ENCODE measurements at places on chromosomes 7 and 10.

GRCh38 chr10:50650481-50650880 lies 26.7 kb upstream of the SGMS1 start:
- DNase-seq: no peak

DNA sequence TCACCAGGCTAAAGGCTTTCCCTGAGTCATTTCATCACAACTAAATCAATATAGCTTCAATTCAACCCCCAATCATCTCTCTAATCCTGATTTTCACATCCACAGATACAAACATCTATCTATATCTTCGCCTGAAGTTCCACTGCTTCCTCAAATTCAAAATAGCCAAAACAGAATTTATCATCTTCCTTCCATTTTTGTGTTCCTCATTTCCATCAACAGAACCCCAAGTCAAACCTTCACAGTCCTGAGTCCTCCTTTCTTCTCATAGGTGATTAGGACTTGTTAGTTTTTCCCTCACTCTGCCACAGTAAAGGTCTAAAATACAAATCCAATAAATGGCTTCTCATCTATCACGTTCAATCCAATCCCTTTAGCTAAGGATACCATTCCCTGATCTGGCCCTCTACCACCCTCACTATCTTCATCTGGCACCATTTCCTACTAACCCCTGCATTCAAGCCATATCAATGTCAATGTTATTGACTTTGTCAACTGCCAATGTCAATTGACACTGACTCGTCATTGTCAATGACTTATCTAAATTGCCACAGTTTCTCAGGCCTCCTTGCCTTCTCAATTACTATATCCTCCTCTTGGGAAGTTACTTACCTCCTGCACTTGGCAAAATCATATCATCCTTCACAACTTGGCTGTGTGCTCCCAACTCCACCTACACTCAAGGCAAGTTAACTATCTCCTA lies 2.6 kb downstream of the HYCC1 start:
- no peak for DNase-seq

GRCh38 chr10:78118591-78118990 lies 84.9 kb downstream of the RPS24 start:
- no peak for DNase-seq

DNA sequence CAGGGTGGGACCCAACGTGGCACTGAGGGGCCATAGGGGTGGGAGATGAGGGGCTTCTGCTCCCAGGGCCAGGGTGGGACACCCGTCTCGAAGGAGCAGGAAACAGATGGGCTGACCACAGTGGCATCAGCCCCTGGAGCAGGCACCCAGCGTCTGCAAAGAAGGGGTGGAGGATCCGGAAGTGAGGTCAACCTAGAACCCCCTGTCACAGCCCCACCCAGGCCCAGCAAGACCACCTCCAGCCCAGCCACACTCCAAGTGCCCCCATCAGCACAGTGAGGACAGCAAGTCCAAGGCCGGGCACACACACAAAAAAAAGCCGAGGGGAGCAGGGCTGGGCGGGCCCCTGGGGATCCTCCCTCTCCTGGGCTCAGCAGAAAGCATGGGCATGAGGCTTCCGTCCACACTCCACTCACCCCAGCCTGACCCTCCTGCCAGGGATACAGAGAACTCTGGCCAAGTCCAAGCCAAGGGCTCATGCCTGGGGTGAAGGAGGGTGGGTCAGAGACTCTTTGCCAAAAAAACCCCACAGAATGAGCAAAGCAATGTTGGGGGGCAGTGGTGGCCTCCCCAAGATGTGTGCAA lies 111.0 kb downstream of the FOXL3 start:
- no peak for DNase-seq

DNA sequence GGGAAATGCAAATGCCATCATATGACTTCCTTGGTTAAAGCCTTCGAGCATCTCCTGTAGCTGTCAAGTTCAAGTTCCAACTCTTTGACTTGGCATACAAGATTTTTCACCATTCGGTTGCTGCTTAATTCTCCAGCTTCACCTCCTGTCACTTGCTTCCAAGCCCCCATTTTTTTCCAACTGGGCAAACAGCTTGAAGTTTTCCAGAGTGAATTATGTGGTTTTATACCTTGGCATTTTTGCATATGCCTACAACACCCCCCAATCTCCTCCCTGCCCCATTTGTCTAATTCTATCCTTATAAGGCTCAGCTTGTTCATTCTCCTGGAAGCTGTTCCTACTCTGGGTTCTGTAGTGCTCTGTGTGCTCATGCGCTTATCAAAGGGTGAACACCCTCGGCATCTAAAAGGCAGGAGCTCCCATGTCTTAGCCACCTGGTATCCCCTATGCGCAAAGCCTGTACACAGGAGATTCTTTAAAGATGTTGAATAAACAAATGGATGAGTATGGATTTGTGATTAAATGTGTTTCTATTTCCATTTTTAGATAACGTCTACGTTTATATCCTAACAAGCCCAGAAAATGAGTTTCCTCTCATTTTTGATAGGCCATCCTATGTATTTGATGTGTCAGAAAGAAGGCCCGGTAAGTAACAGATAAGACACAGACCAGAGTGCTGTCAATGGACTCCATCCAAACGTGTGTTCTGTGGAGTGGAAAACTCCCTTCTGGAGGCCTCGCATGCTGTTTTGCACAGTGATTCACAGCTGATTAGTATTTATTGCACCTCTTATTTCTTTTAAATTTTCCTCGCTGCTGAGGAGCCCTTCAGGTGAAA lies 52.5 kb downstream of the CDHR3 start:
- no peak for DNase-seq

DNA sequence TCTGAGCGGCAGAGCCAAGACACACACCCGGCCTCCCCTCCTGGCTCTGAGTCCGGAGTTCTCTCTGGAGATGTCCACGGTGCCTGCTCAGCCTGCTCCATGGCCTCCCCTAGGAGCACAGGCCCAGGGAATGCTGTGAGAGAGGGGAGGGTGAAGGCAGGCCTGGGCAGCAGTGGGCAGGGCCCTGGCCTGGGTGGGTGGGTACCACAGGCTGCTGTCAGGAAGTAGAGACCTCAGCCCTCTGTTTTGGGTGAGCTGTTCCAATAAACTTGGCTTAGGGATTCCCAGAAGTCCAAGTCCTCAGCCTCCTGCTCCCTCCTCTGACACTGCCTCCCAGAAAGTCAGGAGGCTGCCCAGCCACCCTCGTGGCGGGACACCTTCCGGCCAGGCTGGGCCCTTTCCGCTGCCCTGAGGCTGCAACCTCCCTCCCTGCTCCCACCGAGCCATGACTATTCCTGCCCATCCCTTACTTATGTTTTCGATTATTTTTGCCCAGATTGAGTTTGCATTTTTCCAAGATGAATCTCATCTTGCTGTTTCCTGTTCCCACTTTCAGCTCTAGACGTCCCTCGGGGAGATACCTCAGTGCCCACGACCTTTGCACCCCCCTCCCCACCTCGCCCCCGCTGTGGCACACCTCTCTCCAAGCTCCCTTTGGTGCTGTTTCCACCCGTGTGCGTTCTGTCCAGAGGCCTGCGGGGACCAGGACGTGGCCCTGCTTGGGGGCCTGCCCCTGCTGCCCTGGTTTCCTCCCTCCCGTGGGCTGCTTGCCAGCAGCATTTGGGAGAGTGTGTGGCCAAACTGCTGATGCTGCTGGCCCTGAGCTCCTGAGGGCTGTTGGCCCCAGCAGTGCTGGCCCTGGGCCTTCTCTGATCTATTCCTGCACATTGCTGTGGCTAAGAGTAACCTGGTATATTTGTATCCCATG lies 5.8 kb upstream of the POLM start:
- DNase-seq: no peak

DNA sequence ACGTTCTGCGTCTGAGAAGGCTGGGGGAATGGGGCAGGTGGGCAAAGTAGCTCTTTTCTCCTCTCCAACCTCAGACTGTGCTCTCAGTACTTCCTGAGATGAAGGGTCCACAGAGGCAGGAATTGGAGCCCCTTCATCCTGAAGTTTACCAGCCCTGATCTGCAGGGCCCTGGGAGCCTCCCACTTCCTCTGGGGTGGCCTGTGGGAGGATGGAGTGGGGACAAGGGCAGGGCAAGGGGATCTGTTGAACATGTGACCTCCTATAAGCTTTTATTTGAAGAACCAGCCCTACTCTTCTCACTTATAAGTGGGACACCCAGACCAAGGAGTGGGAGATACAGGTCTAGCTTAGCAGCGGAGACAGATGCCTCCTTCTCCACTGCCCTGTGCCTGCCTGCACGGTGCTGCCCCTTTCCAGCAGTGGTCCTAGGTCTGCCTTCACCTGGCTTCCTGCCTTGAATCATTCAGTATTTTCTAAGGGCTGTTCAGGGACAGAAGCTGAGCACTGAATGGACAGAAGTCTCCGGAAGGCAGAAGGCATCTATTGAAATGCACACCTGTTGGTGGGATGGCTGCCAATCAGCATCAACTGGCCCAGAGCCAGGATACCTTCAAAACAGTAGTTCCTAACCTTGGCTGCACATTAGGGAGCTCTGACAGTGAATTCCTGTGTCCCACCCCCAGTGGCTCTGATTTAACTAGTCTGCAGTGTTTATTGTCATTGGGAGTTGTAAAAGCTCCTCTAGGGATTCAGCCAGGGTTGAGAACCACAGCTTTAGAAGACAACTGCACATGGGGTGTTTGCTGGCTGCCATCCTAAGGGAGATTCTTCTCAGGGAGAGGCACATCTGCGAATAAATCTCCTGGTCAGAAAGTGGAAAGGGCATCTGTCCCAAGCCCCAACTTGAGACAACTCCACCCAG lies 2.7 kb upstream of the ARHGAP22 start:
- no peak for DNase-seq

DNA sequence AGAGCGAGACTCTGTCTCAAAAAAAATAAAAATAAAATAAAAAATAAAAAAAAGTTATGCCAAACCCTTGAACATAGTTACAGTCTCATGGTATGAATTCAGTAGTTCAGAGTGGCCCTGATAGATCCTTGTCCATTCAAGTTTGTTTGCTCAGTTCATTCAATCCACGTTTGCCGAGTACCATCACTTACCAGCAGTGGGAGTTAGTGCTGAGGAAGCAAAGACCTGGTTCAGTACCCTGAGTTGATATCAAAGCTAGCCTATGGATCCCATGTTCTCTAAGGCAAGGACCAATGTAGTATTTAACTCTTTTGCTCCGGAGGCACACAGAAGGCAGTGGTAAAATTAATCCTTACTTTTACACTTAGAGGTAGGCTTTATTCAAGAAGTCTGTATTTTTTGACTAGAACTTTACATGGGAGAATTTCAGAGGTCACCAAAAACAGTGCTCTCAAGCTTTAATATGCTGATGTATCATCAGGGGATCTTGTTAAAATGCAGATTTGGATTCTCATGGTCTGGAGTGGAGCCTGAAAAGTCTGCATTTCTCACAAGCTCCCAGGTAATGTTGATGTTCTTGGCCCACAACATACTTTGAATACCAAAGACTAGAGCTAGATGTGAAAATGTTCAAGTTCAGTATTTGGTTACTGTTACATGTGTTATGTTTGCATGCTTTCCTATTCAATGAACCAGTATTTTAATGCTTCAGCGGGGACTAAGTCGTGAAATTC lies 38.1 kb upstream of the HBP1 start:
- no peak for DNase-seq

DNA sequence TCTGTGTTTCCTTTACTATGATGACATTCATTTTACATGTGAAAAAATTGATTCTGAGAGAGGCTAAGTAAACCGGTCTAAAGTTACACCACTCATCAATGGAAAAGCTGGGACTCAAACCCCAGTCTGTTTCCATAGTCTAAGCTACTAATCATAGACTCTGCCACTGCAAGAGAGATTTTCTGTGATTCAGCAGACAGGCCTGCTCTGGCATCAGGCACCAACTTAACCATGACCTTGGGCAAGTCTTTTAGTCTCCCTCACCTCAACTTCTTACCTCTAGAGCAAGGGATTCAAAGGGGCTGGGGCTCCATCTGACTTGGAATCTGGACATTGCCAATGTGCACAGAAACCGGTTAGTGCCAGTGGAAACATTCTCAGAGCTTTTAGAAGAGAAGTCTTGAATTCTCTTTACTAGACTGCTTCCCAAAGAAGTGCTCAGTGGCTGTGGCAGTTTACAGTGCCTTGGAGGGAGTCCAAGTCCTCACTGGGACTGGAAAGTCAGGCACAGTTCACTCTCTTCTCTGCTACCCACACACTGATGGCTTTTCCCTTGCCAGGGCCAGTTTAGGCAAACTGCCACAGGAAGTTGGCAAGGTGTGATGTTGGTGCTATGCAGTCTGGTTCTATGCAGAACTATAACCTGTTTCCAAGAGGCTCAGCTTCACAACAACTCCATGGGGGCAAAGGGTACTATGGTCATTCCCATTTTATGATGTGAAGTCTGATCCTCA lies 4.5 kb upstream of the BLNK start:
- DNase-seq: no peak

DNA sequence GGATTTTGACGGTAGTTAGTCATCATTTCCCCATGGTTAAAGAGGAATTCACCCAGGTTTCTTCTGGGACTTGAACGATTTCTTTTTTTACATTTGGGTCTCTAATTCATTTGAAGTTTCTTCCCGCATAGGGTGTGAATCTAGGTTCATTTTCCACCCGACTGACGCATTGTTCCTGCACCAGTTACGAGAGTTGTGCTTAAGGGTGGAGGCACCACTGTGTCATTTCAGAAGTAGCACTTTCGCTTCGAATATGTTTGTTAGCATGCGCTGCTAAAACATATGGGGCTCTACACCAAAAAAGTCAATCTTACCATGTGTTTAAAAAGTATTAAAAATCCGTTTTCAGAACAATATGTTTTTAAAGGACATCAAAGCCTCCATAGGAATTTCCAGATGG lies 140.3 kb downstream of the VIPR2 start:
- no peak for DNase-seq

- no peak for DNase-seq
Measured at GRCh38 chr10:34024693-34025425, 690.4 kb upstream of the NRP1 start.

DNA sequence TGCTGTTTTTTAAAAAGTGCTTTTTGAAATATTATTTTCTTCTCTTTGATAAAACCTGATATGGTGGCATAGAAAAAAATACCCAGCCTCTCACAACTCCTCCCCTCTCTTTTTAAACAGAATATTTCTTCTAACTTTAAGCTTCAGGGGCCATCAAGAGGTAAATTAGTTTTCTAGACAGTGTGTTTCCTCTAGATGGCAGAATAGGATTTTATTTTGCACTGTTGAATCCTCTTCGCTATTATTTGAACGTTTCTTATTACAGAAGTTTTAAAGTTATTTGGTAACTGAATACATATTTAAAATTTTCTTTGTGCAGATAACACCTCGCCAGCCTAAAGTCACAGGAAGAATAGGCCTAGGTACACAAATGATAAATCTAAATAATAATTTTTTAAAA lies 30.3 kb downstream of the ARL5B start:
- DNase-seq: no peak

DNA sequence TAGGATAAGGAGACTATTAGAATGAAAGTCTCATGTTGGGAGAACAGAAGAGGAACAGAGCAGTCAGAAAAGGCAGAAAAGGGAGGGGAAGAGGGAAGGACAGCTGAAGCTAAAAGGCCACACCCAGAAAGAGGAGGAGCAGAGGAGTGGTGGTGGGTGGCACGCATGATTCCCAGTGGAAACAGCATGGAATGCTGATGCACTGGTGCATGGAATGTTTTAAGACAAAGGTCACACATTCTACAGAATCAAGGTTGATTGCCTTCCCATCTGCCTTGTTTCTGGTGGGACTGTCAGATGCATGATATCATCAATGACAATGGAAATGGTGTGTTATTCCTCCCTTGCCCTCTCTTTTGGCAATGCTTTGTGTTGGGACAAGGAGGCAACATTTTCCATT lies 285.4 kb upstream of the MKI67 start:
- DNase-seq: no peak
